Activated CD4-positive, alpha-beta T cell treated with anti-CD3 and anti-CD28 coated beads, Interleukin-2, amount 10 ng/mL, durations not matched to agents 24 days and 14 days (primary cell): ENCODE measurements at places on chromosomes 5 and 9. TPM values are rescaled to one million over a fixed set of nuclear protein-coding genes. Genes with fewer than 3 reads are reported as not detected.

CTXN3 gene
- not detected in 2 replicates for total RNA-seq

DNA sequence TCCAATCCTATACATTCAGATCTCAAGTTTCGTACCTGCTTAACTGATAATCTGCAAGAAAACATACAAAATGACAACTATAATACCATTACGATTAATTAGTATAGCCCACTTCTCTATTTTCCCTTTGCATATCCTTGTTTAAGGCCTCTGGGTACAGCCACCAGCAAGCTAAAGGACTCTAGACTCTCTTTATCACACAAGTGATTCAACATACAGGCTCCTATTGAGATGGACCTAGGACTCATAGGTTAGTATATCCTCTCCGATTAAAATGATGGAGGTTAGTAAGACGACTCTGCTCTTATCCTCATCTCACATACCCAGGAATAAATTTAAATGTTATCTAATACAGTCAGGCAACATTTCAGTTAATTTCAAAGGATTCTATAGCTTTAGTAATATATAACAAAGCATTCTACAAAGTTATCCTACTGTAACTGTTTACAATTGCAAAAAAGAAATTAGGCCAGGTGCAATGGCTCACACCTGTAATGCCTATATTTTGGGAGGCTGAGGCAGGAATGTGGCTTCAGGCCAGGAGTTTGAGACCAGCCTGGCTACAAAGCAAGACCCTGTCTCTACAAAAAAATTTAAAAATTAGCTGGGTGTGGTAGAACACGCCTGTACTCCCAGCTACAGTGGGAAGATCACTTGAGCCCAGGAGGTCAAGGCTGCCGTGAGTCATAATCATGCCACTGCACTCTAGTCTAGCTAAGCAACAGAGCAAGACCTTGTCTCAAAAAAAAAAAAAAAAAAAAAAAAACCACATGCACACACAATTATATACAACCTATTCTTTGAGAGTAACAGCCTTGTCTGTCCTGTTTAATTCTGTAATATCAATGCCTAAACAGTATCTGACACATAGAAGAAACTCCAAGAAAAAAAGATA, 15.4 kb downstream of the HAUS6 start:
- no peak for DNase-seq
- H3K4me1 ChIP-seq, result peaks cover 2% of the 10 kb centered on the region
- H3K27ac ChIP-seq, result peak overlapping the region; percentile 3

GRCh38 chr9:131024978-131025868, 16.2 kb downstream of the LAMC3 start:
- no peak overlapping the region for H3K4me3 ChIP-seq
- H3K36me3 ChIP-seq, result no peaks in the 10 kb centered on the region
- DNase-seq, result no peak
- no peaks in the 10 kb centered on the region for H3K4me1 ChIP-seq
- no peaks in the 10 kb centered on the region for H3K27me3 ChIP-seq

- H3K4me3 ChIP-seq, result no peak overlapping the region
- peaks cover 7% of the 10 kb centered on the region for H3K4me1 ChIP-seq
- H3K36me3 ChIP-seq, result peaks cover 72% of the 10 kb centered on the region
These were observed 51.1 kb downstream of the CDK5RAP2 start for GRCh38 chr9:120528829-120529228.

DNA sequence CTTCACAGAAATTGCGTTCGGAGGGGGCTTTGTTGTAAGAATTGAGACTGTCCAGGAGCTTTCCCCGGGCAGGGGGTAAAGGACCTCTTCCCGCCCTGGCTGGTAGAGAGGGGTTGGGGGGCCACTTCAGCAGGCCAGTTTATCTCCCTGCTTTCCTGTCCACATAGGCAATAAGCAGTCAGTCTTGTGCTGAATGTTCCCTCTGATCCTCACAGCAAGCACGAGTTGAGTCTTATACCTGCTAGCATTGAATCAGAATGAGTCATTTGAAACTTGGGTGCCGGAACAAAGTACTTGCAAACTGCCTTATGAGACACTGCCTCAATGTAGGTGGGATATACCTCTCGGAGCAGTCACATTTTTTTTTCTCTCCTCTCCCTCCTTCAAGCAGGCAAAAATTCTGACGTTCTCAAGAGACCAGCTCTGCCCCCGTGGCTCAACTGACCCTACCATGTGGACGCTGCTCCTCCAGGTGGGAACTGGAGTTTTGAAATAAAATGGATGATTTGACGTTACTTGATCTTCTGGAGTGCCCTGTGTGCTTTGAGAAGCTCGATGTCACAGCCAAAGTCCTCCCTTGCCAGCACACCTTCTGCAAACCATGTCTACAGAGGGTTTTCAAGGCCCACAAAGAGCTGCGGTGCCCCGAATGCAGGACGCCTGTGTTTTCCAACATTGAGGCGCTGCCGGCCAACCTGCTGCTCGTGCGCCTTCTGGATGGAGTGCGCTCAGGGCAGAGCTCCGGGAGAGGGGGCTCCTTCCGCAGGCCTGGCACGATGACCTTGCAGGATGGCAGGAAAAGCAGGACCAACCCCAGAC, 1.3 kb downstream of the SH3RF2 start:
- H3K4me3 ChIP-seq, result peak overlapping the region; percentile 73
- H3K36me3 ChIP-seq, result no peaks in the 10 kb centered on the region
- peaks cover 65% of the 10 kb centered on the region for H3K27me3 ChIP-seq
- DNase-seq, result peak; percentile 58
- peaks cover 28% of the 10 kb centered on the region for H3K4me1 ChIP-seq
- H3K27ac ChIP-seq, result no peak overlapping the region

- no peaks in the 10 kb centered on the region for H3K4me1 ChIP-seq
- H3K27me3 ChIP-seq, result peaks cover 4% of the 10 kb centered on the region
- no peak overlapping the region for H3K4me3 ChIP-seq
- no peaks in the 10 kb centered on the region for H3K36me3 ChIP-seq
- H3K27ac ChIP-seq, result no peak overlapping the region
- no peak for DNase-seq
These were observed 218.8 kb downstream of the MCTP1 start for GRCh38 chr5:95066048-95066447.

- H3K27ac ChIP-seq, result no peak overlapping the region
- peaks cover 2% of the 10 kb centered on the region for H3K27me3 ChIP-seq
- H3K4me1 ChIP-seq, result peaks cover 2% of the 10 kb centered on the region
These were observed 25.9 kb downstream of the PTGS1 start for GRCh38 chr9:122396614-122397148.

APBA1 gene
- total RNA-seq, result 0.51 and 1.1 TPM in 2 replicates

DNA sequence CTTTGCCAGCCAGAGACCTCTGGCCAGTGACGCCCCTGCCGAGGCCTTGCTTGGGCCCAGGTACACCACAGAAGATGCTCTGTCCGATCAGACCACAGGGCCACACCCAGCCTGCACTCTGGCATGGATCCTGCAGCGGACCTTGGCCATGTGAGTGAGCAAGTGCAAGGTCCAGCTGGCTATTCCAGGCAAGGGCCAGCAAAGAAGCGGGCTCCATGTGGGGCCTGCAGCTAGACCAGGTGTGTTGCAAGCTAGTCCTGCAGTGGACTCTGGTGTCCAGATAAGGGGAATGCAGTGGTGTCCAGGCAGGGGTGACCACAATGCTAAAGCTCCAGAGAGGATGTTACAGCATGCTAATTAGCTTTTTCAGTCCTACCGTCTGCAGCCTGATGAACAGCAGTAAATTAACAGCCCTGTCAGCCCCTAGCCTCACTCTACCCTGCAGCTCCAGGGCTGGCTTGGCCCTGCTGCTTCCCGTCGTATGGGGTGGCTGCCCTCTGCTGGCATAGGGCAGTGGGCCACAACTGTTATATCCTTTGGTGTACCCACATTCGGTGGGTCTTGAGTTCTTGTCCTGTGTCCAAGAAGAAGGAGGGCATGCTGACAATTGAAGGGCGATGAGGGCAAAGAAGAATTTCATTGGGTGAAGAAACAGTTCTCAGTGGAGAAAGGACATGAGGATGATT, 284.5 kb upstream of the POU5F2 start:
- H3K36me3 ChIP-seq, result peaks cover 19% of the 10 kb centered on the region
- H3K27me3 ChIP-seq, result no peaks in the 10 kb centered on the region
- H3K4me3 ChIP-seq, result no peak overlapping the region
- DNase-seq, result no peak
- no peak overlapping the region for H3K27ac ChIP-seq

- no peak overlapping the region for H3K27ac ChIP-seq
- peaks cover 49% of the 10 kb centered on the region for H3K36me3 ChIP-seq
- DNase-seq, result no peak
- no peaks in the 10 kb centered on the region for H3K27me3 ChIP-seq
- no peak overlapping the region for H3K4me3 ChIP-seq
- peaks cover 29% of the 10 kb centered on the region for H3K4me1 ChIP-seq
These were observed 7.1 kb downstream of the PRKAA1 start for GRCh38 chr5:40790947-40791593.

DNA sequence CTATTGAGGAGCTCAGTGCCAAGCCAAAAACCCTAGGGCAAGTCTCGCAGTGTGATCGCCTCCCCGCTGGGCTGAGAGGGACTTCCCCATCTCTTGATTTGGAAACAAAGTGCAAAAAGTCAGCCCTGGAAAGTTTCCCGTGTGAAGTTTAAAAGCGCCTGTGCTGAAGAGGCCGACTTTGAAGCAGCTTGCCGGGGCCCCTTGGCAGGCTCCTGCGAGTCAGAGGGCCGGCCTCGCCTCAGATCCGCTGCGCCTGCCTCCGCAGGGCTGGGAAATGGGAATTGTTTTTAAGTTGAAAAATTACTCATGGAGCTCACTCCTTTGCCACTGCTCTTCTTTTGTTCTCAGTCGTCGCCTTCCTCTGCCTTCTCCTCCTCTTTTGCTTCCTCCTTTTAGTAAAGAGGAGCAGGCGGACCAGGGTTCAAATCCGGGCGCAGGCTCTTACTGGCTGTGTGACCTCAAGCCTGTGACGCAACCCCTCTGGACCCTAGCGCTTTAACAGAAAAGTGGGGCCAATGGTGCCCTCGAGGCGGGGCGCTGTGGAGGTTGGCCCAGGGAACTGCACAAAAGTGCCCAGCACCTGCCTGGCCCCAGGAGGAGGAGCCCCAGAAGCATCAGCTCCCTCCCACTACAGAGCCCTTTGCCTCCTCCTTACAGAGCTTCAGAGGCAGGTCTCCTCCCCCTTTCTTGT, 14.7 kb upstream of the LHX2 start:
- H3K27me3 ChIP-seq, result peaks cover 66% of the 10 kb centered on the region
- H3K4me1 ChIP-seq, result peaks cover 27% of the 10 kb centered on the region
- peak overlapping the region; percentile 48 for H3K4me3 ChIP-seq
- H3K27ac ChIP-seq, result no peak overlapping the region

- H3K4me3 ChIP-seq, result no peak overlapping the region
- H3K27ac ChIP-seq, result no peak overlapping the region
- H3K4me1 ChIP-seq, result peaks cover 3% of the 10 kb centered on the region
- no peaks in the 10 kb centered on the region for H3K36me3 ChIP-seq
These were observed 565.7 kb upstream of the WWC1 start for GRCh38 chr5:167725741-167726140.

GRCh38 chr5:165928971-165929370, 2362.5 kb upstream of the WWC1 start:
- H3K4me3 ChIP-seq, result no peak overlapping the region
- no peaks in the 10 kb centered on the region for H3K4me1 ChIP-seq
- H3K36me3 ChIP-seq, result no peaks in the 10 kb centered on the region
- H3K27me3 ChIP-seq, result no peaks in the 10 kb centered on the region

DNA sequence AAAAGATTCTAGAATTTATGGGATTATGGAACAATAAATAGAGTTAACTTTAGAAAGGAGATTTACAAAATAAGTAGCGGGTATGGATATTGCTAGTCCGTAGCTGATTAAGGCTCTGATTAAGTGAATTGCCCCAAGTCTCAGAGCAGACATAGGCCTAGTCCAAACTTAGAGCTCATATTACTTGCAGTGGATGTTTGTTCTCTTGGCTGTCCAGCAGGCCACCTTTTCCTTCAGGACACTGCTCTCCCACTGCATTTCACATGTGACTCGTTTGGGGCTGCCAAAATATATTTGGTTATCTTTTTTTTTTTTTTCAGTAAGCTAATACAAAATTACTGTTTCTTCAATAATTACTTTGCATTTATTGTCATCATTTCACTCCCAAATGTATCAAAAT, 76.6 kb downstream of the ARRDC3 start:
- H3K4me1 ChIP-seq, result peaks cover 9% of the 10 kb centered on the region
- H3K27ac ChIP-seq, result no peak overlapping the region
- DNase-seq, result no peak
- no peak overlapping the region for H3K4me3 ChIP-seq
- H3K27me3 ChIP-seq, result no peaks in the 10 kb centered on the region

PNPLA7 gene
- 1.2 and 1.7 TPM in 2 replicates for total RNA-seq

DNA sequence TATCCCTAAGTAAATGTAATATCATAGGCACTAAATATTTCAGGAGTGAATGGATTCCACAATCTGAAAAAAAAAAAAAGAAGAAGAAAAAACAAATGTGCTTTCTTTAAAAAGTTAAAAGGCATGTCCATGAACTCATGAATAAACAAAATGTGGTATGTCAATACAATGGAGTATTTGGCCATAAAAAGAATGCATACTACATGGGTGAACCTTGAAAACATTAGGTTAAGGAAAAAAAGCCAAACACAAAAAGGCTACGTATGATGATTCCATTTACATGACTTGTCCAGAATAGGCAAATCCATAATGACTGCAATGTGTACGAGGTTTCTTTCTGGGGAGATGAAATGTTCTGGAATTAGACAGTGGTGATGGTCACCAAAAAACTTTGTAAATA, 45.3 kb downstream of the FNIP1 start:
- H3K4me3 ChIP-seq, result no peak overlapping the region
- H3K27ac ChIP-seq, result no peak overlapping the region

- peaks cover 7% of the 10 kb centered on the region for H3K4me1 ChIP-seq
- H3K36me3 ChIP-seq, result no peaks in the 10 kb centered on the region
- no peak for DNase-seq
- no peak overlapping the region for H3K4me3 ChIP-seq
- no peak overlapping the region for H3K27ac ChIP-seq
These were observed 562.7 kb upstream of the DMAC1 start for GRCh38 chr9:8362250-8362649.
